COR-L47 (cell line): ENCODE measurements at places on chromosomes 7 and 10.

GRCh38 chr10:91709394-91709798 lies 76.5 kb upstream of the PPP1R3C start:
- peak; percentile 60 for DNase-seq

DNA sequence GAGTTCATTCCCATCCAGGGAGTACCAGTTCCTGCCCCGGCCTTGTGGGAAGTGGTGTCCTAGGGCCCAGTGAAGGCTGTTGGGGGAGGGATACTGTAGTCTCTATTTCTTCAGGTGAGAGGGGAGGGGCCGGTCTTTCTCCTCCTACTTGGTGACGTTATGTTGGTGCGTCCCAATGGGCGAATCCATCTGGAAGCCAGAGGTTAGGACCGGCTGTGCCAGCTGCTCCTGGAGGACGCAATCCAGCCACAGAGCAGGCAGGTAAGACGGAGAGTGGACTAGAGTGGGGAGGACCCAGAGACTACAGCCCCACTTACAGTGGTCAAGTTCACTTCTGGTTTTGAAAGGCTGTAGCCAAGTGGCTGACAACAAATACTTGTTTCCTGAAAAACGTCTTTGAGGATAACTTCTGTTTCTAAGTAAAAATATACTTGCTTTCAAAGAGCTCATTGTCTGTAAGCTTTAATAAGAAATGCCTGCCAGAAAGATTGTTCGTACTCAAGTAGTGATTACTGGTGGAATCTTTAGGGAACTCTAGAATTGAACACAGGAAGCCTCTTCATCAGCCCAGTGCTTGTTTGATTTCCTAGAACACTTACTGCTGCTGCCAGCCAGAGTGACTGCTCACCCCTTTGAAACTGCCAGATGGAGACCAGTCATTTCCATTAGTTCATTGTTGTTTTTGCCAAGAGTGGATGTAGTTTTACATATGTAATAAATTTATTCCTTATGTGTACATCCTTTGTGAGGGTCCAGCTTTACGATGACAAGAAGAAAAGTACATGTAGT lies 25.4 kb downstream of the RBM33 start:
- DNase-seq, result no peak

DNA sequence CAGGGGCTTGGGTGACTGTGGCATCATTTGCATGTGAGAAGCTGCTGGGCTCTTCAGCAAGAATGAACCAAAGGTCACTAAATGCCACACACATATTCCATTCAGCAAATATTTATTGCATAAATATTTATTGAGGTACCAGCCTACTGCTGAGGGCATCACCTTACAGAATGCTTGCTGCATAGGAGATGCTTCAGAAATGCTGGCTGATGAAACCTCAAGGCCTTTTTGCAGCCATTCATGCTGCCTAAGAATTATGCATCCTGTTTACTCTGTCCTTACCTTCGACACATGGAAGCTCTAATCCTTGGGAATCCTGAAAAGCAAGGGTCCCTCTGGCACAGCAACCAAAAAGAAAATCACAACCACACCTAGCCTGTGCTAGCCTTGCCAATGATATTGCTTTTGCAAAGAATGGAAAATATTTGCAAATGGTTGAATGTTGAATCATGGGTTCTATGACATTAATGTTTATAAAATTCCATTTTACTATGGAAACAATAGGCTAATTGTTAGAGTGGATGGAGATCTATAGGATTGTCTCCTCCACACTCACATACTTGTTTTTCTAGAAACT lies 79.6 kb downstream of the PCGF5 start:
- DNase-seq, result no peak

- no peak for DNase-seq
Observed at GRCh38 chr10:109961174-109962001, 38.1 kb upstream of the XPNPEP1 start.

GRCh38 chr7:152856351-152856750 lies 96.8 kb downstream of the ACTR3B start:
- no peak for DNase-seq

- DNase-seq, result no peak
Observed at GRCh38 chr7:30874656-30875302, 36.9 kb upstream of the AQP1 start.

DNA sequence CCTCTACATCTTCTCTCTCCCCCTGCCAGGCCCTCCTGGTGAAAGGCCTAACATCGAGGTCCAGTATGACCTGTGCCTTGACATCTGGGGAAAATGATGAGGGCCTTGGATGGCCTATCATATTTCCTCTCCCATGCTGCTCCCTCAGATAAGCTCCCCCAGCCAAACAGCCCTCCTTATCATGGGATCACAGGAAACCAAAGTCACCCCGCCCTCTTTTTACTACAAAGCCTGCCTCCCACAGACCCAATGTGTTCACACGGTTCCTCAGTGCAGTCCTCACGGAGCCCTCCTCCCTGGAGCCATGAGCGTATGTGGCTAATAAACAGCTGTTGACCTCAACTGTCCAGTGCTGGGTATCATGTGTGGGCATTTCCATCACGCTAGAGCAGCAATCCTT lies 32.0 kb downstream of the C10orf90 start:
- DNase-seq, result no peak

GRCh38 chr10:62893036-62893435 lies 76.9 kb upstream of the EGR2 start:
- no peak for DNase-seq

DNA sequence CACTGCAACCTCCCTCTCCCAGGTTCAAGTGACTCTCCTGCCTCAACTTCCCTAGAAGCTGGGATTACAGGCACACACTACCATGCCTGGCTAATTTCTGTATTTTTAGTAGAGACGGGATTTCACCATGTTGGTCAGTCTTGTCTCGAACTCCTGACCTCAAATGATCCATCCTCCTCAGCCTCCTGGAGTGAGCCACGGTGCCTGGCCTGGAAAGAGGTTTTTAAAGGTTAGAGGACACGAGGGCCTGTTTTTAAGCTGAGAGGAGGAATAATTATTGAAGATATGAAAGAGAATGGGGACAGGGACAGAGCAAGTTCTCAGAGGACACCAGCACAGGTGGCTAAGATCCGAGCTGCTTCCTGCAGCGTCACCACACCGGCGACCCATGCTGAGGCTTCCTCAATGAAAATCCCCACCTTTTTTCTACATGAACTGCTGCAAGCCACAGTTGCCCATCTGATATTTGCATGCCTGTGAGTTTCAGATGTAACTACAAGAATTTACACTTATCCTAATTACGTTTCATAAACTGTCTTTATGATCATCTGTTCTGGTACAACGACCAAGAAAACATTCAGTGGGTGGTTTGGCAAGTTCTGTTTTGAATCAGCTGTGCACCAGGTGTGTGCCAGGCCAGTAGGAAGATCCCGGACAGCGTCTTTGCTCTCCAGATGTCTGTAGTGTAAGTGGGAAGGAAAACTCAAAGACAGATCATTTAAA lies 76.0 kb downstream of the HIP1 start:
- no peak for DNase-seq

GRCh38 chr7:124155432-124156022 lies 122.7 kb upstream of the TMEM229A start:
- DNase-seq, result no peak

GRCh38 chr7:86991093-86991769 lies 68.2 kb downstream of the ELAPOR2 start:
- no peak for DNase-seq

DNA sequence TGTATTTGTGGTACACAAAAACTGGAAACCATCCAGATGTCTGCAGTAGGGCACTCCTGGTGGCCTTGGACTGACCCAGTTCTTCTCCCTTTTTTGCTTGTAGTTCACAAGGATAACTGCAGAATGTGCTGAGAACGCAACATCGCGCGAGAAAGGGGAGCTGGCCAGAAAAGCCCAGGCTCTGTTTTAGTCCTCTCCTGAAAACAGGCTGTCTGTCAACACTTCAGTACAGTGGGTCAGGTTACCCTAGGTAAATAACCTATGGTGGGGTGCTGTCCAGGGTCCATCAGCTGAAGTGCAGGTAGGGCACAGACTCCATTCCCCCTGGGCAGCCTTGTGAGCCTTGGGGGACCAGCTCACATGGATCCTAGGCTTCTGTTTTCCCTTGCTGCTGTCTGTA lies 495.8 kb downstream of the MDFIC start:
- DNase-seq, result no peak

DNA sequence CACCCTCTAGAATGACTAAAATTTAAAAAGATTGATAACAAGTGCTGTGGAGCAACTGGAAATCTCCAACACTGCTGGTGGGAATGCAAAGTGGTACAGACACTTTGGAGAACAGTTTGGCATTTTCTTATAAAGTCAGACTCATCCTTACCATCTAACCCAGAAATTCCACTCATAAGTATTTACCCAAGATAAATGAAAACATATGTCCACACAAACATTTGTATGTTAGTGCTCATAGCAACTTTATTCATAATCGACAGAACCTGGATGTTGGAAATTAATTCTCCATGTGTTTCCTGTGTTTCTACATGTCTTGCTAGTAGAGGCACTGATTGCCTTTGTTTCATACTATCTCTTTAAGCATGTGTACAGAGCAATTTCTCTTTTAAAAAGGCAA lies 282.4 kb downstream of the AHR start:
- DNase-seq, result no peak

DNA sequence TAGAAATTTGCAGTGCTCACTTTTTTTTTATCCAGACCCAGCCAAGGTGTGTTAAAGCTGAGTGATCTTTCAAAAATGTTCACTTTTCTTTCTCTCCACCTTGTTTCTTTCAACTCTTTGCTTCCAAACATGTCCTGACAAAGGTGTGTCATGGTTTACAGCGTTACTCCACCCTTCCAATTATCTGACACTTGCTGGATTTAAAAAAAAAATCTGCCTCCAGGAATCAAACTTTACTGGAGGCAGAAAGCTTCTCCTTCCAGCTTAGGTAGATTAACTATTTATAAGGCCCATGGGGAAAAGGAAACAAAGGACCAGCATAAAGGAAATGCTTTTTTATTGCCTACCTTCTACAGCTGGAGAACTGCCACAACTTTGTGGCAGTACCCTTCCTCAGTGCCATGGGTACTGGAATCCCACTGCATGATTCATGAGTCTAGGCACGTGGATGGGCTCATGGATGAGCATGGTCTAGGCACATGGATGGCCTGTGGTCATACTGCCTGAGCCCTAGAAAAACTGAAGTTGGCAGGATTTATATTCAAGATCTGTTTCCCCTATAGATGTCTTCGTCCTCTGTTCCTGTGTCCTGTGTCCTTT lies at the start of gene COL17A1:
Gene COL17A1, minus strand, starts transcription at position 80 of the 600 bp plus-strand sequence. CDS start 5,207 bp downstream, outside the sequence.
- DNase-seq, result no peak

DNA sequence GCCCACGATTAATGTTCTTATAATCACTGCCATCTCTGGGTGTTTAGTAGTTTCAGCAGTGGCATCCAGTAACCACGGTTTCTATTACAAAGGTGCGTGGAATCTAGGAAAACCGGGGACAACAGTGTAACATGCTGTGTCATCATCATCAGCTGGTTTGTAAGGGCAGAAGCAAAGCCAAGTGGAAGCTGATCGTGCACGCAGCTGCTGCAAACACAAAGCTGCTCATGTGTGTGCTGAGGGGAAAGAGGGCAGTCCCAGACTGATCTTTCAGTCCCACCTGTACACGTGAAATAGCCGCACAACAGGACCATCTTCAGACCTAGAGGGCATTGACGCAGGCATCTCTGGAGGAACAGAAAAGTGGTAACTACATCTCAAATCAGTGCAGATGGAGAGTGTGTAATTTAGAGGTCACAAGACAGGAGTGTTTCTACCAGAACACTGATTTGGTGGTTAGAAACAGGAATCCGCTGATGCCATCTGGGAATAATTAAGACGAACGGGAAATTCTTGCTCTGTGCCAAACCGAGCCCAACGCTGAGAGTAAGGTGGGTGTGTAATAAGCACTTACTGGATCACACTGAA lies 13.4 kb downstream of the ANKRD16 start:
- no peak for DNase-seq

DNA sequence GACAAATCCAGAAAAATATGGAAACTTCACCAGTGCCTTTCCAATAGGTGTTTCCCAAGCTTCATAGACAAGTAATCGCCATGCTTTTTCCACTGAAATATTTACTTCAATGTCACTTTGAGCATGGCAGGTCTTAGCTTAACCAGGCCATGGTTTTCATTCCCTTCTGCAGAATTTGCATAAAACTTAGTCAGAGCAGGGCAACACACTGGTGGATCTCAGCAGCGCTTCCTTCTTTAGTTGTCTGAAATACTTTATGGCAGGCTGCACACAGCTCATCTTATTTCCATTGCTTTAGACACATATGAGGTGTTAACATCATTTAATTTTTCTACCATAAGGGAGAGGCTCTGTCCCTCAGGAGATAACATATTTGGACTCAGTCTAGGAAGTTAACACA lies 102.9 kb upstream of the AHR start:
- no peak for DNase-seq
